ENCODE measurements at places on chromosomes 2 and 18. TPM values are rescaled to one million over a fixed set of nuclear protein-coding genes. Genes with fewer than 3 reads are reported as not detected.

DNA sequence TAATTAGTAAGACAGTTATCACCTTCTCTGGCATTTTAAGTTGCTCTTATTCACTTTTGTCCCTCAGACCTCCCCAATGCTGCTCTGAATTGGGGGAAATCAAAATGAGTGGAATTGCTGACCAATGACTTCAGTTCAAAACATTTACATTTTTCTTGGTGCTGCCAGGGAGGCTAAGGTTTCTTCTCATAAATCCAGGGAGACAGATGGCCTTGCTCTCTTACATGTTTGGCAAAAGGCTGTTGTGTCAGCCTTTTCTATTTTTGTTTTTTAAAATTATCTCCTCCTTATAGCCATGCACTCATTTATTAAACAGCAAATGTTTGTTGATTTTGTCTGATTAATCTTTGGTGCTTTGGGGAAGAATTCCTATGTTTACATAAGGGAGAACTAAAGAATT, 82.0 kb downstream of the GALNT13 start:
- no peaks in the 10 kb centered on the region for H3K4me1 ChIP-seq
- H3K36me3 ChIP-seq, result no peaks in the 10 kb centered on the region
- H3K27me3 ChIP-seq, result no peaks in the 10 kb centered on the region
- H3K4me3 ChIP-seq, result no peak overlapping the region
- DNase-seq, result no peak

DNA sequence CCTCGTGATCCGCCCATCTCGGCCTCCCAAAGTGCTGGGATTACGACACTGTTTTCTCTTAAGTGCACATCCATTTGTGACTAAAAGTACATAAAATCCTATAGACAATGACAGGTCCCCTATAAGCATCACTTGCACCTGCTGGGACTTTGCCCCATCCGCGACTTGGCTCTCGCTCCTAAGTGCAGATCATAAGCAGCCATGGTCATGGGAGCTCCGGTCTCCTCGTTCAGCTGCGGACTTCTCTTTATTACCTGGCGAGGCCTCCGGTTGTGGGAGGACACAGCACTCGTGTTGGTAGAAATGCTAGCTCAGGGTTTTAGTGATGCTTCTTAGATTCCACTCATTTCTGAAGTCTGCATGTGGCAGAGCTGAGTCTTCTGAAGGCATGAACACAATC, 92.7 kb upstream of the ST6GAL2 start:
- no peaks in the 10 kb centered on the region for H3K4me1 ChIP-seq

- H3K27me3 ChIP-seq, result no peaks in the 10 kb centered on the region
- DNase-seq, result no peak
- no peaks in the 10 kb centered on the region for H3K36me3 ChIP-seq
- peaks cover 4% of the 10 kb centered on the region for H3K4me1 ChIP-seq
- no peak overlapping the region for H3K4me3 ChIP-seq
Measured at GRCh38 chr18:3015204-3015592, 2.3 kb upstream of the LPIN2 start.

- H3K27ac ChIP-seq, result no peak overlapping the region
- no peaks in the 10 kb centered on the region for H3K4me1 ChIP-seq
- H3K27me3 ChIP-seq, result peaks cover 5% of the 10 kb centered on the region
- DNase-seq, result peak; percentile 18
- peak overlapping the region; percentile 52 for H3K4me3 ChIP-seq
Measured at GRCh38 chr2:224038049-224038829, 847 bp downstream of the SERPINE2 start.

DNA sequence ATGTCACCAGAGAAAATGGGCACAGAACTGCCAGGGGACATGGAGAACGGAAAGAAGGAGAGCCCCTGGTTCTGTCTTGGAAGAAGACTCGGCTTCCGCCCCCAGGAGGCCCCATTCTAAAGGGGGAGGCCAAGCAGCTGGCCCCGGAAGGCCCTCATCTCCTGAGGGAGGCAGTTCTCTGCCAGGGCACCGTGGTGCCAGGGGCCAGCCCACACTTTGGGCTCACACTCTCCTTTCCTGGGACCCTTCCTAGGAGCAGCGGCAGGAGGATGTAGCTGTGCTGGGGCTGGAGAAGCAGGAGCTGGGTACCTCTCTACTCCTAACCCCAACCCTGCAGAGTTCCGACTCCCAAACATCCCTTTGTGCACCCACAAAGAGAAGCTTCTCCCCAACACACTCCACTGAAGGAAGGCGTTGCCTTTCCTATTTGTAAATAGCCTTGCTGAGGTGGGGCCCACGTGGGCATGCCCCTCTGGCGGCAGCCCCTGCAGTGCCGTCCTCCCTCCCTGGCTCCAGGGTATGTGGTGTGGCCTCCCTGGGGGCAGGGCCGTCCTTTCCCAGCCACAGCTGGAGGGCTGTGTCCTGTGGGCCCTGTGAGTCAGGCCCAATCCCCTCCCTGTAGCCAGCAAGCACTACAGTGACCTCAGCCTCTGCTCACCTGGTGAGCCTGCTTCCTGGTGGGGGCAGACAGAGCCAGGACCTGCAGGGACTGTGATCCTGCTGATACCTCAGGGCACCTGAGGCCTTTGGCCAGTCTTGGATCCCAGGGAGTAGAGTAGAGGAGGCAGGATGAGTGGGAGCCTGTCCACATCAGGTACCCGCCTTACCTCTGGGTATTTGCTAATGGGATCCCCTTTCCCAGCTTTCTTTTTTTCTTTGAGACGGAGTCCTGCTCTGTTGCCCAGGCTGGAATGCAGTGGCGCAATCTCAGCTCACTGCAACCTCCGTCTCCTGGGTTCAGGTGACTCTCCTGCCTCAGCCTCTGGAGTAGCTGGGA, 26.6 kb downstream of the ZFP36L2 start:
- H3K4me1 ChIP-seq, result peaks cover 6% of the 10 kb centered on the region
- DNase-seq, result peak; percentile 52
- peak overlapping the region; percentile 81 for H3K27ac ChIP-seq
- no peaks in the 10 kb centered on the region for H3K27me3 ChIP-seq
- no peak overlapping the region for H3K4me3 ChIP-seq

GRCh38 chr2:241980193-241980592, 110.7 kb downstream of the RTP5 start:
- no peaks in the 10 kb centered on the region for H3K27me3 ChIP-seq
- DNase-seq, result no peak
- H3K4me1 ChIP-seq, result no peaks in the 10 kb centered on the region
- no peak overlapping the region for H3K27ac ChIP-seq
- no peak overlapping the region for H3K4me3 ChIP-seq
- H3K36me3 ChIP-seq, result peaks cover 18% of the 10 kb centered on the region

GRCh38 chr2:138622613-138623012, 121.0 kb downstream of the SPOPL start:
- DNase-seq, result no peak
- H3K27me3 ChIP-seq, result no peaks in the 10 kb centered on the region
- H3K4me3 ChIP-seq, result no peak overlapping the region
- H3K36me3 ChIP-seq, result no peaks in the 10 kb centered on the region

DNA sequence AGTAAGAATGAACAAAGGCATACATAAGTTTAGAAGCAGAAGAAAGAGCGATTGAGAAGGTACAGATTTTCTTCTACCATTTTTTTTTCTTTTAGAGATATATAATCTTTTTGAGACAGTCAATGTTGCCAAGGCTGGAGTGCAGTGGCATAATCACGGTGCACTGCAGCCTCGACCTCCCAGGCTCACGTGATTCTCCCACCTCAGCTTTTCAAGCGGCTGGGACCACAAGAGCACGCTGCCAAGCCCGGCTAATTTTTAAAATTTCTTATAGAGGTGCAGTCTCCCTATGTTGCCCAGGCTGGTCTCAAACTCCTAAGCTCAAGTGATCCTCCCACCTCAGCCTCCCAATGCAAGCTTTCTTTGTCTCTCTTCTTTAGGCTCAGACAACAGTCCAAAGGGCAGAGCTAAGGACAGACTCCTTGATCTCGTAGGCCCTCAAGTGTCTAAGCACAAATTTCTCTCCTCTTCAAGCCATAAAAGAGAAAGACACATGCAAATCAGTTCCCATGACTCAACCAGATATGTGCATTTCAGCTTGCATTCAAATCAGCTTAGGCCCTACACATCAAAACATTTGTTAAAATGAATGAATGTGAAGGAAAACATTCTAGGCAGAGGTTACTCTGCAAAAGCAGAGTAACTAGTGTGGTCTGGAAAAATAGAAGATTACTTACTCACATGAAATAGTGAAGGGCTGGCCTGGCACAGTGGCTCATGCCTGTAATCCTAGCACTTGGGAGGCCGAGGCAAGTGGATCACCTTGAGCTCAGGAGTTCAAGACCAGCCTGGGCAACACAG, 18.0 kb downstream of the ITSN2 start:
- H3K4me1 ChIP-seq, result peaks cover 29% of the 10 kb centered on the region
- no peaks in the 10 kb centered on the region for H3K36me3 ChIP-seq
- no peak for DNase-seq
- H3K27ac ChIP-seq, result no peak overlapping the region
- no peak overlapping the region for H3K4me3 ChIP-seq

DNA sequence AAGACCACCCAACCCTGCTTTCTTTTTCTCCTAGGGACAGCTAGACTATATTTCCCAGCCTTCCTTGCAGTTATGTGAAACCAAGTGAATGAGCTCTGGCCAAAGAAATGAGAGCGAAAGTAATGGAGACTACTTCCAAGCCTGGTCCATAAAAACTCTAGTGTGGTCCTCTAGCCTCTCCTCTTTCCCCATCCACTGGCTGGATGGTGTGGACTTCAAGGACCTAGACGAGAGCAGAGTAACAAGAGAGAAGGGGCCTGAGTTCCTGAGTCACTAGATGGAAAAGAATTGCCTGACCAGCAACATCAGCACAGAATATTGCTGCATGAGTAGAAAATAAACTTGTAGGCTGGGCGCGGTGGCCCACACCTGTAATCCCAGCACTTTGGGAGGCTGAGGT, 2.9 kb upstream of the TMSB10 start:
- DNase-seq, result no peak
- no peak overlapping the region for H3K27ac ChIP-seq
- no peak overlapping the region for H3K4me3 ChIP-seq
- H3K27me3 ChIP-seq, result no peaks in the 10 kb centered on the region
- H3K4me1 ChIP-seq, result no peaks in the 10 kb centered on the region

GRCh38 chr18:13382366-13382953, 163.9 kb downstream of the LDLRAD4 start:
- no peaks in the 10 kb centered on the region for H3K27me3 ChIP-seq
- H3K36me3 ChIP-seq, result no peaks in the 10 kb centered on the region
- peak overlapping the region; percentile 30 for H3K4me3 ChIP-seq
- no peaks in the 10 kb centered on the region for H3K4me1 ChIP-seq

GRCh38 chr2:143686585-143687164, 557.5 kb downstream of the ARHGAP15 start:
- no peak overlapping the region for H3K4me3 ChIP-seq
- H3K4me1 ChIP-seq, result no peaks in the 10 kb centered on the region
- no peaks in the 10 kb centered on the region for H3K27me3 ChIP-seq
- H3K27ac ChIP-seq, result no peak overlapping the region

GRCh38 chr2:68465081-68465916, 1.8 kb downstream of the FBXO48 start:
- no peak overlapping the region for H3K4me3 ChIP-seq
- no peaks in the 10 kb centered on the region for H3K27me3 ChIP-seq
- peaks cover 7% of the 10 kb centered on the region for H3K4me1 ChIP-seq
- H3K27ac ChIP-seq, result no peak overlapping the region
- H3K36me3 ChIP-seq, result no peaks in the 10 kb centered on the region

GRCh38 chr18:50159654-50160046, 35.3 kb downstream of the MYO5B start:
- no peak overlapping the region for H3K4me3 ChIP-seq
- H3K27ac ChIP-seq, result peak overlapping the region; percentile 50
- peaks cover 20% of the 10 kb centered on the region for H3K4me1 ChIP-seq
- DNase-seq, result no peak
- H3K36me3 ChIP-seq, result no peaks in the 10 kb centered on the region

- no peak overlapping the region for H3K4me3 ChIP-seq
- no peak for DNase-seq
- H3K27me3 ChIP-seq, result no peaks in the 10 kb centered on the region
- no peaks in the 10 kb centered on the region for H3K36me3 ChIP-seq
Measured at GRCh38 chr2:154173164-154173563, 301.4 kb downstream of the GALNT13 start.

- no peak overlapping the region for H3K27ac ChIP-seq
- no peaks in the 10 kb centered on the region for H3K36me3 ChIP-seq
- no peaks in the 10 kb centered on the region for H3K27me3 ChIP-seq
- no peak overlapping the region for H3K4me3 ChIP-seq
- no peak for DNase-seq
- no peaks in the 10 kb centered on the region for H3K4me1 ChIP-seq
Measured at GRCh38 chr2:138010890-138011289, 46.6 kb downstream of the HNMT start.

GRCh38 chr2:15715596-15715995, 123.9 kb downstream of the DDX1 start:
- H3K27me3 ChIP-seq, result no peaks in the 10 kb centered on the region
- DNase-seq, result peak; percentile 13
- no peak overlapping the region for H3K27ac ChIP-seq
- no peak overlapping the region for H3K4me3 ChIP-seq
- no peaks in the 10 kb centered on the region for H3K4me1 ChIP-seq
- no peaks in the 10 kb centered on the region for H3K36me3 ChIP-seq

DNA sequence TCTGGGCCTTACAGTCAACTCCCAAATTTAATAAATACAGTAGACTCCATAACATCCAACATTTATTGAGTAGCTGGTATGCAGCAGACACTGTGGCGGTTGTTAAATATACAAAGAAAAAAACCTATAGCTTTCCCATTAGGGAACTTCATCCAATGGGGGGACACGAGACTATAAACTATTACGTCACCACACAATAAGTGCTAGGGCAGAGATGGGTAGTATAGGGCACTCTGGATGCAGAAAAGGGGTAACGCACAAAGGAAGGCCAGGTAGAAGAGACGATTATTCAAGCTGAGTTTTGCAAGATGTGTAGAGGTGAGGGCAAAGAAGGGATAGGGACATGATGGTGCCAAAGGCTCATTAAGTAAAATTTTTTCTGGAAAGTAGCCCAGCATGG, 10.8 kb downstream of the CHN1 start:
- H3K27me3 ChIP-seq, result no peaks in the 10 kb centered on the region
- no peak for DNase-seq
- H3K27ac ChIP-seq, result no peak overlapping the region
- H3K4me3 ChIP-seq, result no peak overlapping the region

DNA sequence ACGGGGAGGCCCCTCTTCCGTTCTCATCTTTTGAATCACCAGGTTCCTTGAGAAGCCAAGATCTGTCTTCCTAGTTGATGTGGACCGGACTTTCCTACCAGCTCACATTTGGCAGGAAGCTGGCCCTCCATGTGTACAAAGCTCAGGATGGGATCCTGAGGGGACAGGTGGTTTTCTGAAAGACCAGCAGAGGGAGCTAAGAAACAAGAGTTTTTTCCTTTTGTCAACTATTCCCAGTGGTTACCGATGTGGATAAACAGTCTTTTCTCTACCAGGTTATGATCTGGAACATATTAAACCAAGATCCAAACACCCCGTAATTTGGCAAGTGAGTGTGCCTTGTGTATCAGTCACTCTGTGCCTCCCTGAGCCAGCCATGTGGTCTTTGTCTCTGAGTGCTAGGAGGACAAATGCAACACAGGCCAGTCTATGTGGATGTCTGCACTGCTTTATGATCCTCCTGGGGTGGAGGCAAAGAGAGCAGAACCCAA, 25.1 kb upstream of the ARHGAP25 start:
- H3K4me3 ChIP-seq, result no peak overlapping the region
- no peak overlapping the region for H3K27ac ChIP-seq
- H3K27me3 ChIP-seq, result no peaks in the 10 kb centered on the region
- DNase-seq, result no peak
- no peaks in the 10 kb centered on the region for H3K4me1 ChIP-seq

The UBXN2A gene
- 2.4 TPM for polyA plus RNA-seq

The ATOH8 gene
- polyA plus RNA-seq, result 8.9 TPM

The TMEFF2 gene
- polyA plus RNA-seq, result not detected

The IGFBP5 gene
- polyA plus RNA-seq, result 25.0 TPM

The GBX2 gene
- not detected for polyA plus RNA-seq
